ENCODE measurements at places on chromosomes 12 and 14.

GRCh38 chr14:37168721-37169120 lies 3.7 kb downstream of the SLC25A21 start:
- no peaks in the 10 kb centered on the region for H3K36me3 ChIP-seq
- no peak overlapping the region for H3K27ac ChIP-seq
- DNase-seq, result no peak
- H3K4me3 ChIP-seq, result no peak overlapping the region
- H3K27me3 ChIP-seq, result no peaks in the 10 kb centered on the region

DNA sequence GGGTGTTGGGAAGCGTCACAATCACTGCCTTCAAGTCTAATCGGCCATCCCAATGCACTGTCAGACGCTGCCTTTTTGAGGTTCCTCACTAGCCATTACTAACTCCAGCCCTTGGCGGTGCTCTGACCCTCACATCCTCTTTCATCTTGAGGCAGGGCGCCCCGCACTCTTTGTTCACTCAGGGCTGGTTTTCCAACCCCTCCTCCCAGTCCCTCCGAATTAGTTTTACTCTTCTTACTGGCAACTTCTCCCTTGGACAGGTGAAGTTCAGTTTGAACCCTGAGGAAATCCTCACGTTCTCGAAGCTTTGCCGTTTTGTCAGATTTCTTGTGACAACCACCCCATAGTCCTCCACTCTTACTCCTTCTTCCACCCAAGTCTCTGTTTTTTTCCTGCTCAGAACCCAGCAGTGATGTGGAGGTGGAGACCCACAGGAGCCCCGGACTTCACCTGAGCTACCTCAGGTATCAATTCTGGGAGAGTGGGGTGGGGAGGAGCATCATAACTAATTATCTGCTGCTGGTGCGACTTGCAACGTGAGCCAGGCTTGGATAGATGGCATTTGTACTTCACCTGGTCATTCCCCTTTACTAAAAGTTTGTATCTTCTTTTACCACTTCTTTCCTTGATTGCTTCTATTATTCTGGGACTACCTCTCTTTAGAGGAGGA lies 757 bp downstream of the ZC3H10 start:
- H3K27me3 ChIP-seq, result no peaks in the 10 kb centered on the region
- peaks cover 29% of the 10 kb centered on the region for H3K4me1 ChIP-seq
- no peak for DNase-seq
- peak overlapping the region; percentile 92 for H3K27ac ChIP-seq

- no peaks in the 10 kb centered on the region for H3K4me1 ChIP-seq
- no peaks in the 10 kb centered on the region for H3K27me3 ChIP-seq
- H3K27ac ChIP-seq, result no peak overlapping the region
- H3K36me3 ChIP-seq, result no peaks in the 10 kb centered on the region
- no peak overlapping the region for H3K4me3 ChIP-seq
Observed at GRCh38 chr14:23638414-23639047, 2.4 kb downstream of the DHRS2 start.

DNA sequence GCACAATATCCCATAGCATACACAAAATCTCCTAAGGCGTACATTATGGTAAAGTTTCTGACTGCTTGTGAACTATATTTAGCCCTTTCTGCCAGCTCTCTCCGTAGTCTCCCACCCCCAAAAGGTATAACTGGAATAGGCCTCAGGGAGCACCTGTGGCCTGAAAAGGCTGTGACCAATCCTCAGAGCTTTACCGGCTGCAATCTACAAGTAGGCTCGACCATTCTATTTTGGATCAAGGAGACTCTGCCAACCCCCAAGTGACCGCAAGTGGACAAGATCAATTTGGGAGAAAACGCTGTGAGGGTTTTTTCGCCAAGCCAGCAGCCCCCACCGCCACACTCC lies 1.2 kb downstream of the PPTC7 start:
- H3K27me3 ChIP-seq, result no peaks in the 10 kb centered on the region
- H3K4me1 ChIP-seq, result peaks cover 46% of the 10 kb centered on the region
- DNase-seq, result no peak
- H3K36me3 ChIP-seq, result no peaks in the 10 kb centered on the region
- H3K4me3 ChIP-seq, result peak overlapping the region; percentile 82

- no peak overlapping the region for H3K4me3 ChIP-seq
- no peaks in the 10 kb centered on the region for H3K4me1 ChIP-seq
- no peaks in the 10 kb centered on the region for H3K27me3 ChIP-seq
- no peak for DNase-seq
- no peak overlapping the region for H3K27ac ChIP-seq
Observed at GRCh38 chr12:130521375-130522124, 183.9 kb downstream of the PIWIL1 start.

- no peaks in the 10 kb centered on the region for H3K36me3 ChIP-seq
- no peaks in the 10 kb centered on the region for H3K4me1 ChIP-seq
- no peak overlapping the region for H3K27ac ChIP-seq
- DNase-seq, result no peak
Observed at GRCh38 chr14:89123215-89123614, 293.8 kb downstream of the FOXN3 start.

DNA sequence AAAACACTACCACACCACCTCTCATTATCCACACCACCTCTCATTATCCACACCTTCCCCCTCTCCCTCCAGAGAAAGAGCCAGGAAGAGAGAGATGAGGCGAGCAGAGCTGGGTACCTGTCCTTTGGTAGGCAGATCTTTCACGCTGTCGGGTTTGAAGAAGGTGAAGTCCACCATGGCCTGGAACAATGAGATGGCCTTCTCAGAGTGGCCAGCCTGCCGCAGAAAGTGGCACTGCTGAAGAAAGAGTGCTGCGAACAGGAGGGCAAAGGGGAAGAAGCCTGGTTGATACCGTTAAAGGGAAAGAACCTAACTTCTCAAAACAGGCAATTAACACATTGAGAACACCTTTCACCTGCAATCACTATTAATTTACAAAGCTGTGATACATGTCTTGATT lies 30.6 kb downstream of the NRDE2 start:
- H3K27me3 ChIP-seq, result no peaks in the 10 kb centered on the region
- no peaks in the 10 kb centered on the region for H3K4me1 ChIP-seq
- H3K36me3 ChIP-seq, result peaks cover 40% of the 10 kb centered on the region
- no peak overlapping the region for H3K4me3 ChIP-seq
- no peak overlapping the region for H3K27ac ChIP-seq
- no peak for DNase-seq

DNA sequence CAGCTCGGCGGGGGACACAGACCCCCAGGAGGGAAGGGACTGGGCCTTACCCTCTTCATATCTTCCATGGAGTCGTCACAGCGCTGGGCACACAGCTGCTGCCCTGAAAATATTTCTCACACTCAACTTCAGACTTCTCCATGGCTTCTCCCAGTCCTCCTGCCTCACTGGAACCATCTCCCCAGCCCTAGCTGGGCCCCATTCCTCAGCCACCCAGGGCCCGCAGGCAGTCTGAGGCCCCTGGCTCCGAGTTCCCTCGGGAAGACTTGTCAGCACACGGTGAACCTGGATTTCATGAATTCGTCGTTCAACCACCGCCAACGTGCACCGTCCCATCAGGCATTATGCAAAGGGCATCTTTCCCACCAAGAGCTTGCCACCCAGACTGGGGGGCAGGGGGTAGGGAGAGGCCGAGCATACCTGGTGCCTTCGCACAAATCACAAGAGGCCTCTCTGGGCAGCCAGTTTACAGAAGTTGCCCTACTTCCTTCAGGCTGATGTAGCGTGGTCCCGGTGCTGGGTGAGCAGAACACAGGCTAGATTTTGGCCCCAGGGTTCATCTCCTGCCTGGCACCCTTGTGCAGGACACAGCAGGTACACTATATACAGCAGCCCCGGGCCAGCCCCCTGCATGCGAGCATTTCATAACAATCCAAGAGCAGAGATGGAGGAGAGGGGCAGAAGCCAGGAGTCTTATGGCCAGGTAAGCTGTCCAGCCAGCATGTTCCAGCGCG lies 44.2 kb downstream of the LTBP2 start:
- no peaks in the 10 kb centered on the region for H3K36me3 ChIP-seq
- no peak overlapping the region for H3K27ac ChIP-seq
- no peaks in the 10 kb centered on the region for H3K27me3 ChIP-seq
- no peak overlapping the region for H3K4me3 ChIP-seq

- no peak overlapping the region for H3K27ac ChIP-seq
- H3K4me3 ChIP-seq, result no peak overlapping the region
- DNase-seq, result no peak
- no peaks in the 10 kb centered on the region for H3K4me1 ChIP-seq
- H3K36me3 ChIP-seq, result no peaks in the 10 kb centered on the region
Observed at GRCh38 chr12:77401770-77402081, 336.4 kb upstream of the E2F7 start.

- H3K27me3 ChIP-seq, result no peaks in the 10 kb centered on the region
- no peak overlapping the region for H3K27ac ChIP-seq
- H3K4me1 ChIP-seq, result no peaks in the 10 kb centered on the region
- no peak overlapping the region for H3K4me3 ChIP-seq
- H3K36me3 ChIP-seq, result peaks cover 35% of the 10 kb centered on the region
Observed at GRCh38 chr12:123754041-123754772, 7.9 kb upstream of the DNAH10 start.

GRCh38 chr14:64654901-64655300 lies 49.3 kb upstream of the PLEKHG3 start:
- DNase-seq, result no peak
- H3K36me3 ChIP-seq, result no peaks in the 10 kb centered on the region
- H3K4me3 ChIP-seq, result no peak overlapping the region
- no peaks in the 10 kb centered on the region for H3K4me1 ChIP-seq
- H3K27ac ChIP-seq, result no peak overlapping the region
- no peaks in the 10 kb centered on the region for H3K27me3 ChIP-seq

DNA sequence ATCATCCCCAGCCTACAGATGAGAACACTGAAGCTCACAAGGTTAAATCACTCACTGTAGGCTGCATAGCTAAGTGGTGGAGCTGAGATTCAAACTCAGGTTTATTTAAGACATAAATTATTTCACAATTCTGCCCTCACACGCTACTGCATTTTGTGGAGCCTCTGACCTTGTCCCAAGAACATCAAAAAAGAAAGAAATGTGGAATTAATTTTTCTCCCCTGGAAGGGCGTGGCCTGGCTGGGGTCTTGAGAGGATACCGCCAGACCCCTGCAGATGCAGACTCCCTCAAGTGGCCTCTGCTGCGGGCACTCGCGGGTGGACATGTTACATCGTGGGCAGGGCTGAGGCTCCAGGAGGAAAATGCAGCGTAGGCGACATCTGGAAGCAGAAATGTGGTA lies 40.6 kb downstream of the LTBP2 start:
- H3K27ac ChIP-seq, result no peak overlapping the region
- no peaks in the 10 kb centered on the region for H3K36me3 ChIP-seq
- no peak overlapping the region for H3K4me3 ChIP-seq
- H3K27me3 ChIP-seq, result no peaks in the 10 kb centered on the region
- DNase-seq, result no peak
- H3K4me1 ChIP-seq, result peaks cover 22% of the 10 kb centered on the region

DNA sequence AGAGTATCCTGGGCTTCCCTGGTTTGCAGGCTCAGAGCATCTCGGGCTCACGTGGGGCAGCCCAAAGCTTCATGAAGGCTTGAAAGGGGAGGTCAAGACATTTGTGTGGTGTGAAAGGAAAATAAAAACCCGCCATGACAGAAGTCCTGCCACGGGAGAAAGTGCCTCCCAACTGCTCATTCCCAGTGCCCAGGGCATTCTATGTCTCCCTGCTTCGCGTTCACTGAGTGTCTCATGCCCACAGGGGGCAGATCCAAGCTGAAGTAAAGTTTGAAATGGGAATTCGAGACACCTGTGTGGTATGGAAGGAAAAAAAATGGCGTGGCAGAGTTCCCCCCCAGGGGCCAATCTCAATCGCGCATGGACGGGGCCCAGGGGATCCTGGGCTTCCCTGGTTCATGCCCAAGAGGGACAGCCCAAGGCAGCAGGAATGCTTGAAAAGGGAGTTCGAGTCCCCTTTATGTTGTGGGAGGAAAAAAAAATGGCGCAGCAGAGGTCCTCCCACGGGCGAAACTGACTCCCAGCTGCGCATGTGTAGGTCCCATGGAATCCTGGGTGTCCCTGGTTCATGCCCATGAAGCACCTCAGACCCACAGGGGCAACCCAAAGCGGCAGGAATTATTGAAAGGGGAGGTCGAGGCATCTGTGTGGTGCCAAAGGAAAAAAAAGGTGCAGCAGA lies 576.7 kb downstream of the ALG10 start:
- no peak overlapping the region for H3K27ac ChIP-seq
- H3K4me1 ChIP-seq, result no peaks in the 10 kb centered on the region
- DNase-seq, result no peak
- H3K36me3 ChIP-seq, result no peaks in the 10 kb centered on the region

DNA sequence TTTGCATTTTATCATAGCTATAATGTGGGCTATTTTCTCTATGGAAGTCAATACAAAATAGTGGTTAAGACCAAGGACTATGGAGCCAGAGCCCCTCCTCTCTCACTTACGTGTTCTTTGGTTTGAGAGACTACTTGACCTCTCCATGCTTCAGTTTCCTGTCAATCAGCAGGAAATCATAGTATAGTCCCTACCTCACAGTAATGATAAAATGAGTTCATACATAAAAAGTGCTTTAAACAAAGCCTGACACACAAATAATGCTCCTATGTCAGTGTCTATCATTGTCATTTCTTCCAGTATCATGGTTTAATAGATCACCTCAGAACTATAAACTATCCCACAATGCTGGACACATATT lies 90.4 kb downstream of the MED13L start:
- no peak overlapping the region for H3K4me3 ChIP-seq
- H3K27me3 ChIP-seq, result no peaks in the 10 kb centered on the region
- H3K4me1 ChIP-seq, result peaks cover 17% of the 10 kb centered on the region

DNA sequence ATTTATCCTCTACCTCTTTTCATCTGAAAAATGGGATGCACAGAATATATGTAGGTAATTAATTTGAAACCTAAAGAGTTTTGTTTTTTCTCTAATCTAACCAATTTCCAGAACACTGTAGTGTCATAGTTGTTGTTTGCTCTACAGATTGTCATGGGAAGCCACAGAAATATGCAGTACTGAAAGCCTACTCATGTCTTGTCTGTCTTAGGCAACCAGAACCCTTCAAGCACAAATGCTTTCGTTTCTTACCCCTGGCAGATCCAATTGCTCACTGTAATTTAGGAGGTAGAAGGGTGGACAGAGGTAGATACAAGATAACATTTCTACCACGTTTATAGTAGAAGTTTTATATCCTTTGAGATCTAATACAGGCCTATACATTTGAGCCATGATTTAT lies 330.2 kb upstream of the NOVA1 start:
- H3K27ac ChIP-seq, result no peak overlapping the region
- no peak overlapping the region for H3K4me3 ChIP-seq
- DNase-seq, result no peak

- H3K27me3 ChIP-seq, result no peaks in the 10 kb centered on the region
- H3K36me3 ChIP-seq, result no peaks in the 10 kb centered on the region
- no peak for DNase-seq
- no peak overlapping the region for H3K4me3 ChIP-seq
- peaks cover 12% of the 10 kb centered on the region for H3K4me1 ChIP-seq
Observed at GRCh38 chr12:6361834-6362233, 13.5 kb downstream of the SCNN1A start.

- no peaks in the 10 kb centered on the region for H3K27me3 ChIP-seq
- H3K36me3 ChIP-seq, result no peaks in the 10 kb centered on the region
- DNase-seq, result no peak
- no peaks in the 10 kb centered on the region for H3K4me1 ChIP-seq
Observed at GRCh38 chr12:38544330-38545066, 227.9 kb downstream of the ALG10B start.
